HCT116 (cell line): ENCODE measurements at places on chromosomes 12 and 14.

DNA sequence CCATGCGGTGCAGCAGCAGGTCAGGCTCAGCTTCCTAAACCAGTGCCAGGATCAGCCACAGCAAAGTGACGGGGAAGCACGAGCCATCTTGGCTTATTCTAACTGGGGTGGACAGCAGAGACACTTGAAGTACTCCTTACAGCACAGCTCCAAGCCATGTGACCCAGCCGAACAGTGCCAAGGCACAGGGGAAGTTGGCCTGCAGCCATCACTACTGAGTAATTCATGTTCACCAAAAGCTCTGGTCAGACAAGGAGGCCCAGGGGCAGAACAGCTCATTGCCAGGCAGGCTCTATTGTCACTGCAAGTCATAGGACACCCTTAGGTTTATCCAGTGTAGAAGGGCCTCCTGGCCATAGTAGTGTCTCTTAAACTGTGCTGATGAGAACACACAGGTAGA lies 23.4 kb upstream of the SLC35F4 start:
- DNase-seq = no peak

DNA sequence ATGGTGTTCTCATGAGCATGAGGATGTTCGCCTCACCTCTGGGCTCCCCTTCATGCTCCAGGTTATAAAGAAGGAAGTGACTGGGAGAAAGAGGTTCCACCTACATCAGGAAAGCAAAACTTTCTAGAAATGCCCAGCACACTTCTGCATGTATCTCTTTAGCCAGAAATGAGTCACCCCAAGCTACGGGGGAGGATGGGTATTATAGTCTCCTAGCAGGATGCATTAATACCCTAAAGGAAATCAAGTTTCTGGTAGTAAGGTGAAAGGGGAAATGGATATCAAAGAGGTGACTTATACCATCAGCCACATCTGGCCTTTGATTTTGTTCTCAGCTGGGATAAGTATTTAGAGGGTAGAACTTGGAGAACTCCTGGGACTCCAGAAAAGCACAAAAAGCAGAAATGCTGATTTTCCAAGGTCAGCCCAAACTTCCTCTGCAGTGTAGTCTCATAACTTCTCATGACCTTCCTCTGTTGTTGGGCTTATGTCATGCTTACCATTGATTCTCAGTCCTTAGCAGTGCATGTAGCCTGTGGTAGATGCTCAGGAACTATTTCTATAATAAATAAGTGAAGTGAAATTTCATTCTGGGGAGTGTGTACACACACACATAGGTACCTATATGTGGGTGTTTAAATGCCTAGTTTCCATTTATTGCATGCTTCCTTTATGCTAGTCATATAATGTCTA lies 209.4 kb upstream of the CRY1 start:
- DNase-seq = no peak

DNA sequence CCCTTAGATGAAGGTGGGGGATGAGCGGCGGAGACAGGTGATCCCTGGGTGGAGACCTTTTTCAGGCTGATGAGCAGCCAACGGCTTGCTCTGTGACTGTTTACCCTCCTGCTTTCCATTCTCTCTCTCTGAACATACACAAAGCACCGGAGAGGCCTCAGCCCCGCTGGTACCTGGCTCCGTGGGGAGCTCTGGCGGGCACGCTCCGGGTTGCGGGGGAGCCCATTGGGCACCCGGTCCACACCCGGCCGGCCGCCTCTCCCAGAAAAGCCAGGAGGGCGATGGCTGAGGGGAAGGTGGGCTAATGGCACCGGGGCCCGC lies 545 bp downstream of the SMARCC2 start:
- DNase-seq = no peak

GRCh38 chr14:65044596-65044959 lies 57.7 kb downstream of the MAX start:
- no peak for DNase-seq

DNA sequence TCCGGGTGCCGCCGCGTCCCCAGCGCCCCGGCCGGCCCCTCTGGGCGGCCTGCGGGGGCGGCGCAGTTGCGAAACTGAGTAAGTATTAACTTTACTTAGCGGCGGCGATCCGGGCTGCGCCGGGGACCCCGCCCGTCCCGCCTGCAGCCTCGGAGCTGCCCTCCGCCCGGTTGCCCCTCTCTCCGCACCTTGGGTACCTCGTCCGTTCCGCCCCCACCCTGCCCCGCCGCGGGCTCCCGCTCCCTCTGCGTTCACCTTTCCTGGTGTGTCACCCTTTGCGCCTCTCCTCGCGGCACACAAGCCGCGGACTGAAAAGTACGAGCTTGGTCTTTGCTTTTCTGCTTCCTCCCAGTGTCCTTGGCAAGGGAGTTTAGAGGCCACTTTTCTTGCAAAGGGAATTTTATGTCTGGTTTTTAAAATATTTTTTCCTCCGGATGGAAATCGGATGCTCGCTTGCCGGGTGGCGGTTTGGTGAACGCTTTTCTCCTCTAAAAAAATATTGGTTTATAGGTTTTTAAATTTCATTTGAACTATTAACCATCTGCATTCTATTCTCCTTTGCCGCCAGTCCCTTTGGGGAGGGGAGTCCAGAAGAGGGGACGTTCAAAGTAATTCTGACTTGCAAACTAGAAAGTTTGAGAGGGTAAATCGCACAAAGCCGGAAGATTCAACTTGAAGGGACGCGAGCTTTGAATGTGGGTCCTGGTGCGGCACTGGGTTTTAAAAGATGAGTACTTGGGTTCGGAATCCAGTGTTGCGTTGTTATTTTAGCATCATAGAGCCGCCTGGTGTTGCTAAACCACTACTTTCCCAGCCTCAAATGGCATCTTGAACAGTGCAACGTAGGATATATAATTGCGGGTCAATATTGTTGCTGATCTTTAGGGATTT lies 834 bp downstream of the RASSF8 start:
- DNase-seq = no peak

DNA sequence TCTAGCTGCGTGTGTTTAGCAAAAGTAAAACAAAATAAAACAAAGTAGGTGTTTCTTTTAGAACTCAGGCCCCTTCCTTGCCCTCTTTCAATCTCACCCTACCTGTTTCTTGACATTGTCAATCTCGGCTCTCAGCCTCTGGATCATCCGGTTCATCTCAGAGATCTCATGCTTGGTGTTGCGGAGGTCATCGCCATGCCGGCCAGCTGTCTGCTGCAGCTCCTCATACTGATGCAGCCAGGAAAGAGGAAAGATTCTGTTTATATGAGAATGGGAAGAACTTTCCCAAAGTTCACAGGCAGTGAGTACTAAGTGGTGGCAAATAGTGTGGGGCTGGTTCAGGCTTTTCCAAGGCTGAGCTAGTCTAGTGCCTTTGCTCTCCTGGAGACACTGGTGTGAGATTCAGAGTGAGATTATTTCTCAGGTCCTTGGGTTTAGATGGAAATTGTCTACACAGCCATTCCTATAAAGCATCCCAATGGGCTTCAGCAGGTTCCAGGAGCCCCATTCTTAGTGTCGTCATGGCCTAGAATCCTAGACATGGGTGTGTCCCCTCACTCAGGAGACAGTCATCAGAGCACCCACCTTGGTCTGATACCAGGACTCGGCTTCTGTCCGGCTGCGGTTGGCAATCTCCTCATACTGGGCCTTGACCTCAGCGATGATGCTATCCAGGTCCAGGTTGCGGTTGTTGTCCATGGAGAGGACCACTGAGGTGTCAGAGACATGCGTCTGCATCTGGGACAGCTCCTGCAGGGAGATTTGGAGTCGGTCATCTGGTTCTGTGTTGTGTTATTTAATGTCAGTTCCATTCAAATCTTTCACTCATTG lies 3.0 kb downstream of the KRT5 start:
- no peak for DNase-seq

DNA sequence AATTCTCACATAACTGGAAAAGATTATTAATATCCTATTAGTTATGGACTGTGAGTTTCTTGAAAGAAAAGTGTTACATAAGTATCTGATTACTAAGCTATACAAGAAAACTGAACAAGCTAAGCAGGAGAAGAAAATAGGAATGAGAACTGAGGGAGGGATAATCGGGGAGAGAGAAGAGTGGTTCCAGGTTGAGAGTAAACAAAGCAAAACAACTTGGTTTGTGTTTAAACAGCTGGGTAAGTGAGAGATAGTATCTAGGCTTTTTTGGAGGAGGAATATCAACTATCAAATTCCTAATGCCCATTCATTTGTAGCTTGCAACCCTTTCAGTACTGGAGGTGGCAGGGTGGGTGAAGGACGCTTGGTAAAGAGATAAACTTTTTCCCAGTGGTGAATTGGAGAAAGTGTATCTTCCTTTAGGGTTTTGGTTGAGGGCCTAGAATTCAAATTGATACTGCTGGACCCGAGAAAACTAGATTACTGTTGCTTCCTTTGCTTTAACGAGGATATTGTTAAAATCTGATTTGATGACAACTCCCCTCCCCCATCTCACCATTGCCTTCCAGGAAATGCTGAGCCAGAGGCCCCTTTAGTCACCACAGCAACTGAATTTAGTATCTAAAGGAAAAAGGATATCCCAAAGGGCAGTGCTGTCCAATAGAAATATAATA lies 2.0 kb upstream of the SLC2A3 start:
- no peak for DNase-seq

GRCh38 chr14:90034835-90035525 lies 26.8 kb upstream of the KCNK13 start:
- no peak for DNase-seq

GRCh38 chr12:124394462-124395128 lies 99.7 kb downstream of the RFLNA start:
- DNase-seq = no peak

DNA sequence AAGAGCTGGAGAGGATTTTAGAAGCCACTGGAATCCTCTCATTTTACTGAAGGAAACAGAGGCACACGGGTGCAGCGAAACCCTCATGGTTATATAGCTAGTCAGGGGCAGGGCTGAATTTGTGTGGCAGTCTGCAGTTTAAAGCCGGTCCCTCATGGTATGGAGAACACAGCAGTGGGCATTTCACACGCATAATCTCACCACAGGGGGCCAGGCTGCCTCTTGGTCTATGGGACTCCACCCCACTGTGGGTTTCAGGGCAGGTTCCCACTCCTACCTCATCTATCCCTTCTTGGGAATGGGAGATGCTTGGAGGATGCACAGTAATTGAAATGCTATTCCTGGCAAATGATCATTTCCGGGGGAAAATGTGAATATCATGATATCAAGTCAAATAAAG lies 400.6 kb downstream of the RGS6 start:
- DNase-seq = no peak

GRCh38 chr14:52862632-52863333 lies 71.4 kb upstream of the GNPNAT1 start:
- no peak for DNase-seq

- DNase-seq = no peak
Measured at GRCh38 chr12:41621291-41621690, 433.2 kb downstream of the PDZRN4 start.
